Left cardiac atrium (tissue), 4 donors: ENCODE measurements at places on chromosomes 4 and X. TPM values are rescaled to one million over a fixed set of nuclear protein-coding genes. Genes with fewer than 3 reads are reported as not detected.

GRCh38 chr4:129239088-129239487 lies 143.1 kb downstream of the C4orf33 start:
- no peak for DNase-seq

DNA sequence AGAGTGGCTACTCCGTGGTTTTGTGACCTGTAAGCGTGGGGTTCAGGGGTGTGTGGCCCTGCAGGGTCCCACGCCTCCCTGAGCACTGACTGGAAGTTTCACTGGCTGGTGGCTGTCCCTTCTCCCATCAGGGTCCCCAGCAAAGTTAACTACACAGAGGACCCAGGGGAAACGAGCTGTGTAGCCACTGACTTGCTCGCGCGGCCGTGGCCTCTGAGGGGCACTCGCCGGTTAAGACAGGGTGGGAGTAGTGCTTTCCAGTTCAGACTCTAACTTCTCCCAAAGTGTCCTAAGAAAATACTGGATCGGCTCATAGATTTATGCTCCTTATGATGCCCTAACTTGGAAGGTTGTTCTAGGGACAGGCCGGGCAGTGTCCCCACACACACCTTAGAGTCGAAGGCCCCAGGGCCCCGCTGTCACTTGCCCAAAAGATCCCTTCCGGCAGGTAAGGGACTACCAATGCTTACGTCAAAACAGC lies 28.2 kb downstream of the NELFA start:
- no peak for DNase-seq

DNA sequence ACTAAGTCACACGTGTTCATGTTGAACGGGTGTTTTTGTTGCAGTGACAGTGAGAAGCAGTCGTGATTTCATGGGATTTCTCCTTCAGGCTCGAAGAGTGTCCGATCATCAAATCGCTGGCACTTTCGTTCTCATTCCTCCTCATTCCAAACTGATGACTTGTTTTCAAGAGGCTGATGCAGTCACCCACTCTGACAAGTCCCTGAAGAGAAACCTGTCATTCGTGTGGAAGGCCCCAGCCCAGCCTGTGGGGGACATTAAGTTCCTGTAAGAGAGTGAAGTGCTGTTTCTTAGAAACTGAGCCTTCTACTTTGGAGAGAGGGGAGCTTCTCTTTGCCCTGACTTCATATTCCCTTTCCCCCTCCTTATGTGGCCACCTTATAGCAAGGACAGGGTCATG lies 8.0 kb downstream of the REELD1 start:
- DNase-seq: no peak

GRK4 gene
- total RNA-seq: 11.5 TPM

XAGE1A gene
- not detected for total RNA-seq

PLCXD1 gene
- total RNA-seq: 13.7 TPM

BBS12 gene
- total RNA-seq: 4.7 TPM
